ENCODE measurements at places on chromosomes 12 and 14. TPM values are rescaled to one million over a fixed set of nuclear protein-coding genes. Genes with fewer than 3 reads are reported as not detected.

DNA sequence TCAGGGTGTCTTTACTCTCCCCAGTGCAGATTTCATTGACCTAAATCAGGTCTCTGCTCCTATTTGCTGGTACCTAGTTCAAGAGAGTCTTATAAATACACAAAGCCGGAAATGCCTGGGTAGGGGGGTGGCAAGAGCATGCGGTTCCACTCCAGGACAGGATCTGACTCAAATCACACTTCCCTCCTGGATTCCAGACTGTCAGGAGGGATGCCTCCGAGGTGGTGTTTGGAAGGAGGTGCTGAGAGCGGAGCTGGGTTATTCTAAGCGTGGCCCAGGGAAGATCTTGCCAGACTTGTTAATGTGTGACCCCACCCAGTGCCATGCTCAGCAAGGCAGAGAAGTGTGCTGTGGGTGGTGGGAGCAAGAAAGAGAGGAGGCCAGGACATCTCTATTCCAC lies 49.8 kb downstream of the B4GALNT3 start:
- no peaks in the 10 kb centered on the region for H3K36me3 ChIP-seq
- H3K27ac ChIP-seq, result peak overlapping the region; percentile 51
- H3K27me3 ChIP-seq, result no peaks in the 10 kb centered on the region
- peaks cover 6% of the 10 kb centered on the region for H3K4me1 ChIP-seq
- peak; percentile 67 for DNase-seq
- H3K4me3 ChIP-seq, result no peak overlapping the region

PZP gene
- 0.67 TPM for total RNA-seq

- H3K4me1 ChIP-seq, result no peaks in the 10 kb centered on the region
- no peak overlapping the region for H3K4me3 ChIP-seq
- H3K36me3 ChIP-seq, result no peaks in the 10 kb centered on the region
- DNase-seq, result no peak
- H3K27me3 ChIP-seq, result peaks cover 8% of the 10 kb centered on the region
Measured at GRCh38 chr12:110922652-110923051, 2.3 kb upstream of the MYL2 start.

GRCh38 chr12:1935242-1935641 lies 16.8 kb upstream of the CACNA2D4 start:
- no peak overlapping the region for H3K4me3 ChIP-seq
- H3K27ac ChIP-seq, result no peak overlapping the region
- peaks cover 15% of the 10 kb centered on the region for H3K36me3 ChIP-seq
- no peaks in the 10 kb centered on the region for H3K27me3 ChIP-seq
- H3K4me1 ChIP-seq, result peaks cover 7% of the 10 kb centered on the region
- peak; percentile 45 for DNase-seq

DNA sequence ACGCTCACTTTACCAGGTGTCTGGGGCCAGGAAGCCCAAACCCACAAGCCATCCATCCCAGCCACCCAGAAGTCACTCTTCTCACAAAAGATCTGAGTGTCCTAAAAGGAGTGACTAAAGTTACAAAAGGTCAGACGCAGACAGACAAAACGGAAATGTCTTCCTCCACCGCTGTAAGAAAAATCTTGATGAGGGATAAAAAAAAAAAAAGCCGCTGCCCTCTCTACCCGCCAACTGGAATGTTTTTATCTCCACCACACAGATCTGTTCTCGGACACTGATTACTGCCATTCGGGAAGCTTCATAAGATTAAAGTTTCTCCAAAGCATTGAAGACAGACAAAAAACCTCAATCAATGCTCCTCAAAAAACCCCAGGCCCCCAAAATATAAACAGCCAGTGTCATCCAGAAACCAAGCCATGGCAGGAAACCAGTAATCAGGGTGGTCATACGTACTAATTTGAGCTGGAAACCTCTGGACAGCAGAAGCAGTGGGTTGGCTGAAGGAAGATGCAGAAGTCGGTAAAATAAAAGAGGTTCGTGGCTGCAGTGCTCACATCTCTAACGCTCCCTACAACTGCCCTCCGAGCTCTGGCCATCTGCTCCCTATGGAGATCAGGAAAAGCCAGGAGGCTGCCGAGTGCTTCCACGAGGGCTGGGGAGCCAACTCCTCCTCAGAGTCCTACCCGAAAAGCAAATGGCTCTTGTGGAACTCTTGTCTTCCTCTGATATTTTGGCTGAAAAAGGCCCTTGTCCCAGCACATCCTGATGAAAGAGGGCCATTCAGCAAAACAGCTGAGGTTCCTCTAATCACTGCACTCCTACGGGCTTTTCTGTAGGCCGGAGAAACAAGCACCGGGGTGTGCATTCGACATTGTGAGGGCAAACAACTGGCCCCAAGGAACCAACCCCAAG lies 30.3 kb downstream of the SSH1 start:
- no peak for DNase-seq
- no peak overlapping the region for H3K4me3 ChIP-seq
- peaks cover 69% of the 10 kb centered on the region for H3K4me1 ChIP-seq
- peak overlapping the region; percentile 86 for H3K27ac ChIP-seq

DNA sequence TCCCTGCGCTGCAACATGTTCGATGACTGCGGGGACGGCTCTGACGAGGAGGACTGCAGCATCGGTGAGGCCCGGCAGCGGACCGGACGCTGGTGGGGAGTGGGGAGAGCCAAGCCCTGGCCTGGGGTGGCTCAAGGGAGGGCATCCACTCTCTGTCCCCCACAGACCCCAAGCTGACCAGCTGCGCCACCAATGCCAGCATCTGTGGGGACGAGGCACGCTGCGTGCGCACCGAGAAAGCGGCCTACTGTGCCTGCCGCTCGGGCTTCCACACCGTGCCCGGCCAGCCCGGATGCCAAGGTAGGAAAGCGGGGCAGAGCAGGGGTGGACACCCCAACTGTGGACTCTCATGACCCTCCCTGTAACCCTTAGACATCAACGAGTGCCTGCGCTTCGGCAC lies 11.4 kb upstream of the NXPH4 start:
- H3K27me3 ChIP-seq, result no peaks in the 10 kb centered on the region
- no peaks in the 10 kb centered on the region for H3K4me1 ChIP-seq

DNA sequence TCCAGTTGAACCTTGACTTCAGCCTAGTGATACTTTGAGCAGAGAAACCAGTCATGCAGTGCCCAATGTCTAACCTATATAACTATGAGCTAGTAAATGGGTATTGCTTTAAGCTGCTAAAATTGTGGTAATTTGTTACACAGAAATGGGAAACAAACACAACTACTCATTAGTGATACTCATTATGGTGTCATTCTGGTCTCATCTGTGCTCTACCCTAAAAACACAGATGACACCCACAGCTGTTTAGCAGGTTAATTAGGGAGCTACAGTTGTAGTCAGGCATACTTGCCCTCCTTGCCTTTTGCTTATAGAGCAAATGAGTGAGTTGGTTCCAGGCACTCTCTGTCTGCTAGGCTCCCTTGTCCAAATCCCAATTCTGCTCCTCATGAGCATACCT lies 50.0 kb upstream of the ATF7IP start:
- no peak overlapping the region for H3K27ac ChIP-seq
- DNase-seq, result no peak
- H3K4me3 ChIP-seq, result no peak overlapping the region
- H3K4me1 ChIP-seq, result no peaks in the 10 kb centered on the region

GRCh38 chr14:66650491-66650911 lies 142.6 kb downstream of the GPHN start:
- H3K36me3 ChIP-seq, result no peaks in the 10 kb centered on the region
- H3K27me3 ChIP-seq, result no peaks in the 10 kb centered on the region
- H3K4me1 ChIP-seq, result no peaks in the 10 kb centered on the region
- no peak overlapping the region for H3K27ac ChIP-seq

GRIP1 gene
- total RNA-seq, result 5.2 TPM

DNA sequence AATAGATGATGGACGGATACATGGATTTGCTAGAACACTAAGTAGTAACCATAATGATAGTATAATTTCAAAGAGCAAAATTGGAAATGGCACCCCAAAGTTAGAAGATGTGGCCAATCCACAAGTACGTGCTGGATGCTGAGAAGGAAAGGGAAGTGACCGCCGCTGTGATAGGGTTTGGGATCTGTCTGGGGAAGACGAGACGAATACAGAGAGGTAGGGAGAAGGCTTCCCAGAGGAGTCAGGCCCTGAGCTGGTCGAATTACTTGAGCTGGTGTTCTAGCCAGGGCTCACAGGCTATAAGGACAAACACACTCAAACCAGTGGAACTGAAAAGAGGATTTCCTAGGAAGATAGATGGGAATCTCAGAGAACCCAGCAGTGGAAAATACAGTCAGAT lies 9.4 kb upstream of the ACVR1B start:
- H3K4me1 ChIP-seq, result peaks cover 7% of the 10 kb centered on the region
- H3K27me3 ChIP-seq, result no peaks in the 10 kb centered on the region
- no peak for DNase-seq
- no peak overlapping the region for H3K27ac ChIP-seq
- H3K4me3 ChIP-seq, result no peak overlapping the region

GRCh38 chr14:102464846-102465341 lies 44.7 kb downstream of the ANKRD9 start:
- H3K4me1 ChIP-seq, result no peaks in the 10 kb centered on the region
- H3K27ac ChIP-seq, result no peak overlapping the region
- H3K27me3 ChIP-seq, result no peaks in the 10 kb centered on the region
- no peak overlapping the region for H3K4me3 ChIP-seq
- H3K36me3 ChIP-seq, result peaks cover 15% of the 10 kb centered on the region
- no peak for DNase-seq

GRCh38 chr14:85597701-85598100 lies 67.8 kb downstream of the FLRT2 start:
- H3K4me3 ChIP-seq, result no peak overlapping the region
- no peak overlapping the region for H3K27ac ChIP-seq
- H3K27me3 ChIP-seq, result no peaks in the 10 kb centered on the region
- no peaks in the 10 kb centered on the region for H3K4me1 ChIP-seq

- H3K36me3 ChIP-seq, result no peaks in the 10 kb centered on the region
- no peak overlapping the region for H3K4me3 ChIP-seq
- no peak overlapping the region for H3K27ac ChIP-seq
- H3K4me1 ChIP-seq, result no peaks in the 10 kb centered on the region
- no peaks in the 10 kb centered on the region for H3K27me3 ChIP-seq
Measured at GRCh38 chr12:67112586-67112985, 156.6 kb upstream of the CAND1 start.

GRCh38 chr12:55925870-55926737 lies 1.6 kb downstream of the PYM1 start:
- peaks cover 24% of the 10 kb centered on the region for H3K36me3 ChIP-seq
- peak overlapping the region; percentile 97 for H3K4me3 ChIP-seq
- H3K27ac ChIP-seq, result peak overlapping the region; percentile 98
- peaks cover 34% of the 10 kb centered on the region for H3K4me1 ChIP-seq
- no peak for DNase-seq
